Stimulated activated CD4-positive, alpha-beta T cell treated with anti-CD3 and anti-CD28 coated beads, Interleukin-12 subunit alpha, Interleukin-12 subunit beta, amount 100 ng/mL, for 4 hours (primary cell): ENCODE measurements at places on chromosomes 1 and 21.

- no peak for DNase-seq
Measured at GRCh38 chr1:173048621-173049321, 2.0 kb downstream of the TNFSF18 start.

GRCh38 chr1:118298397-118298796 lies 113.4 kb upstream of the SPAG17 start:
- no peak for DNase-seq

DNA sequence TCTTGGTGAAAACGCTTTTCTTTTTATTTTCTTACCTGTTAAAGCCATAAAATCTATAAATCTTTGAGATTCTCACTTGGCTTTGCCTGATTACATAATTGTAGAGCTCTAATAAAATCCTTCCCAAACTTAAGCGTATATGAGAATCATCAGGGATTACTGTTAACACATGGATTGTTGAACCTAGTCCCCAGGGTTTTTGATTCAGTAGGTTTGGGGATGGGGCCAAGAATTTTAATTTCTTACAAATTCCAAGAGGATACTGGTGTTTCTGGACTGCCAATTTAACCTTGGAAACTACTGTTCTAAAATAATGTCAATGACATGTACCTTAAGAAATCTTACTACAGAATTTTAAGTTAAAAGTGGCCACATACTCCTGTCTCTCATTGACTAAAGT lies 694.2 kb downstream of the BRINP3 start:
- DNase-seq = no peak

GRCh38 chr1:2538872-2539271 lies 8.8 kb upstream of the HES5 start:
- no peak for DNase-seq

DNA sequence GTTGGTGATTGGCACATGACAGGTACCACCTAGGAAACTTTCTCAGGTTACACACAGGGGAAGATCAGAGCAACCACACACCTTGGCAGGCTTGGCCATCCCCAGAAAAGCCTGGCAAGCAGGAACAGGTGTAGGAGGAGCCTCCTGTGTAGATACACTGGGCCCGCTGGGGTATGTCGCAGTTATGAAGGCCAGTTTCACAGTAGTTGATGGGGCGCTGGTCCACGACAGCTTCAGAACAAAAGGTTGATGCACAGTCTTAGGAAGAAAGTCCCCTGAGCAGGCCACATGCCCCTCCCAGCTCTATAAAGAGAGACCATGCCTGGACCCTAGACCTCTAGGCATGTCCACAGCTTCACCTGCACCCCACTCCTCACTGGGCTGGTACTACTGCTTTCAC lies 51.6 kb downstream of the NID1 start:
- DNase-seq = no peak
